Stimulated activated CD8-positive, alpha-beta memory T cell treated with anti-CD3 and anti-CD28 coated beads, Interleukin-4, amount 100 ng/mL, for 1 hour (primary cell): ENCODE measurements at places on chromosomes 7 and 10.

- DNase-seq: no peak
Observed at GRCh38 chr7:36165059-36165458, 12.0 kb downstream of the EEPD1 start.

DNA sequence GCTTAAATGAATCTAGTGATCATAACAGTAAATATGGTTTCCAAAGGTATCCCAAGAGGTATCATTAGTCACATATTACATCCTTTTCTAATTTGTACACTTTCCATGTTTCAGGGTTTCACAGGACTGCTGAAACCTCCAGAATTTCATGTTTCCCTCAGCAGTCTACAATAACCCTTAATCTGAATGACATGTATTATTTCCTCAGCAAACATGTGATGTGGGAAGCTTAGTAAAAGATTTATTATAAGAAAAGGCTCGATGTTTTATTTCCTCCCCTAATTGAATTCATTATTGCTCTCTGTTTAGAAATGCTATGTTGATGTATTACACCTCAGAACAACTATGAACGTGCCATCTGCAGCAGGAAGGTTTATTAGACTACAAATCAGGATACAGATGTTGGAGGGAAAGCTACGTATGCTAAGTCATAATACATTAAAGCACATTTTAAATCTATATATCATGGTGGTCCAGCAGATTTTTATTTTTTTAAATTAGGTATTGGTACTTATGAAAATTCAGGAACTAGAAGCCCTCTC lies 52.5 kb upstream of the SKAP2 start:
- no peak for DNase-seq

DNA sequence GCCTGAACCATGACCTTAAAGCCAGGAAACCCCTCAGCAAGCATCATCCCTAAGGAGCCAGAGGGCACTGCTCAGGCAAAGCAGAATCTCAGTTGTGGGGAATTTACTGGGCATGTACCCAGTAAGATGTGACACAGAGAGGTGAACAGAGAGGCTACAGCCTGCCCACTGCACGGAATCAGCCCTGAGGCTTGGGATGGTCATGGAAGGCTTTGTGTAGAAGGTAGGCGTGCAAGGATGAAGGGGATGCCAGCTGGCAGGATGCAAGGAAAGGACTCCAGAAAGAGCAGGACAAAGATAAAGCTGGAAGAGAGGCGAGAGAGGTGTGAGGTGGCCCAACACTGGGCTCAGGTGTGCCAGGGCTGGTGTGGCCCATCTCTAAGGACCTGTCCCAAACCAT lies 2.4 kb upstream of the AIFM2 start:
- DNase-seq: no peak

DNA sequence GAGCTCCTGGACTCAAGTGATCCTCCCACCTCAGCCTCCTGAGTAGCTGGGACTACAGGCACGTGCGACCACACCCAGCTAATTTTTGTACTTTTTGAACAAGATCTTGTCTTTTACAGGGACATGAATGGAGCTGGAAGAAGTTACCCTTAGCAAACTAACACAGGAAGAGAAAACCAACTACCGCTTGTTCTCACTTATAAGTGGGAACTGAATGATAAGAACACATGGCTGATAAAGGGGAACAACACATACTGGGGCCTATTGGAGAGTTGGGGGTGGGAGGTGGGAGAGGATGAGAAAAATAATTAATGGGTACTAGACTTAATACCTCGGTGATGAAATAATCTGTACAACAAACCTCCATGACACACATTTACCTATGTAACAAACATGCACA lies 70.9 kb upstream of the INHBA start:
- DNase-seq: no peak

GRCh38 chr10:7027913-7028808 lies 382.7 kb downstream of the SFMBT2 start:
- DNase-seq: no peak

DNA sequence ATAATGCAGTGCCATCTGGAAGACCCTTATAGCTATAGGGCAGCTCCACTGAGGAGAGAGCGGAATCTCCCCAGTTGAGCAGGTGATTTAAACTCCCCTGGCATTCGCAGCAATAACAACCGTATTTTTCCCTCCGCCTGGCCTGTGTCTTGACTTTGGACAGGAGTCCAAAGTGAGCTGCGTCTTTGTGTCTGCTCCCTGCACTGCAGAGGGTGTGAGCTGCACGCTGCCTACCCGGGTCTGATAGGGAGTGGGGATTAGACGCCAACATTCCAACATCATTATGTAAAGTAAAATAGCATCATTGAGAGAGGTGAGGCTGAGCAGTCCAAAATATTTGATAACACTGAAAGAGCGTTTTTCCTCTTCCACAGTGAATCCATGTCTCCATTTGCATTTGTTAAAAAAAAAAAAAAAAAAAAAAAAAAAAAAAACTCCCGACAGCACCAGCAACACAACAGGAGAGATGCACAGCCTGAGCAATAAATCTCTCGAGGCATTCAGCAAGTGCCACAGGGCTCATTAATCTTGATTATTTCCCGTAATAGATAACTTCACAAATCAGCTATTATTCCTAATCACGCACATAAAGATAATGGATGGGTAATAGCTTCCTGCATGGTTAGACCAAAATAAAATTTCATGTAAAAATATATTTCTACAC lies 68.6 kb downstream of the CELF2 start:
- no peak for DNase-seq

DNA sequence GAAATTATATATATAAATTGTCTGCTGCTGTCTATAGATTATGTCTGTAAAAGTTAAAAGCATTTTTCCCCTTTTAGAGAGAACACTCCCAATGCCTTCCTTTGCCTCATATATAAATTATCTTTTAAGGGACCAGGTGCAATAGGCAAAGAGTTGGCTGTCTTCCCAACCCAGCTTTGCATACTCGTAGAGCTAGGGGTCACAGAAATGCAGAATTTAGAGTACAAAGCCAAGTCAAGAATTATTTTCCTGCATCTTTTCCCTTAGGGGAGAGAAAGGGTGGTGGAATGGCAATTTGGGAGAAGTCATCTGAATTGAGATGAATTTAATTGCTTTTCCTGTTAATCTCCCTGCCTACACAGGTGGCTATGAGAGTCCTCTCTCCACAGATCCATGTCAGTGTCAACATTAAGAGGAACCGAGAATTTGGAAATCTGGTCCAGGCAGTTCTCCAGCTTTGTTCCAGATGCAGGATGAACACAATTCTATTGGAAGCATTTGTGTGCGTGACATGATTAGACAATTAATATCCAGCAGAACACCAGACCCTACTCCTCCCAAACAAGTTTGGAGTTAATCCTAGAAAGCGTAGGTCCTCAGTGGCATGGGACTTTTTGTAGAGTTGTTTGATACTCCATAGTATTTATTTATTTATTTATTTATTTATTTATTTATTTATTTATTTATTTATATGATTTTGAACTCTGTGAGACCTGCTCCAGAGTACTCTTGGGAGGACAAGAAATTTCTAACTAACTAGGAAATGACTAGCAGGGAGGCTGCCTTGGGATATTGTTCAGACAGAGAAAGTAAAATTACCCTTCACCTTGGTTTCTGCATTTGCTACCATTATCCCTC lies 80.3 kb upstream of the SKAP2 start:
- no peak for DNase-seq

DNA sequence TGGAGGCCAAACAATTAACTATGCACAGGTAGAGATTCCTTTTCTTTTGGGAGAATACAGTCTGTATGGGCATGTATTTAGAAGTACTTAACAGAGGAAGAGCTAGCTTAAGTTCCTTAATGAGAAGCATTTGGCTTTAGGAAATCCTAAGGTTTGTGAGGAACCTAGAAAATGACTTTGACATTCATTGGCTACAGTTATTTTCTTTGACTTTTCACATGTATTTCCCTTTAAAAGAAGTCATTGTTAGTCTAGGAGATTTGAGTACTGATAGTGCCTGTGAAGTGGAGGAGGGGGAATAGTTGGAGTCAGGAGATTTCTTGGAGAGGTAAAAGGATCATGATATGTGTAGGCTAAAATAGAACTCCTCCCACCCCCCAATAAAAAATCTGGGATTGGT lies 3.6 kb downstream of the HELLS start:
- DNase-seq: no peak

DNA sequence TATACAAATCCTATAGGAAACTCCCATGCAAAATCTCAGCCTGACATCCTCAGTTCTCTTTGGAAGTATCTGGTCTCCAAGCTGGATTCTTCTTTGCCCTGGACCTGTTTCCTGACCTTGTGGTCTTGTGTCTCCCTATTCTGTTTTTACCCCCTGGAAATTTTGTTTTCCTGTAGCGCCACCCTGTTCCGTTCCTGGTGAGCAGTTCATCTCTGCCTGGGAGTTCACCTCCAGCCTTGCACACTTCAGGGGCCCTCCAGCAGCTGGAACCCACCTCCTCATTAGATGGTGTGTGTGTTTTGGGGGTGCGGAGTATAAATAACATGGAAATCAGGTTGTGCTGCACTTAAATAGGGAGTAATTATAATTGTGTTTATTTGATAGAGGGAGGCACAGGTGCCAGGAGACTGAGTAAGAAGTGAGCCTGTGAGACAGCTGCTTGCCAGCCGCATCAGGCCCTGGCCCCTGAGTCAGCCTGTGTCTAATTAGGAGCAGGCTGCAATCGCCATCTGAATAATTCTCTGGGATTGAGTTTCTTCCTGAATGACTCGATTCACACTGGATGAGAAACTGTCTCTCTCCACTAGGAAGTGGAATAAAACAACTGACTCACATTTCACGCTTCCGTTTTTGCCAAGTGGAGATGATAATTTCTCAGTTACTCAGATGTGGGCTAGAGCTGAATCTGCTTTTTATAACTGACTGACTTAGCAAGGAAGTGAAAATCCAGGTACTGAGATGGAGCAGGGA lies 69.4 kb upstream of the HECTD2 start:
- no peak for DNase-seq

DNA sequence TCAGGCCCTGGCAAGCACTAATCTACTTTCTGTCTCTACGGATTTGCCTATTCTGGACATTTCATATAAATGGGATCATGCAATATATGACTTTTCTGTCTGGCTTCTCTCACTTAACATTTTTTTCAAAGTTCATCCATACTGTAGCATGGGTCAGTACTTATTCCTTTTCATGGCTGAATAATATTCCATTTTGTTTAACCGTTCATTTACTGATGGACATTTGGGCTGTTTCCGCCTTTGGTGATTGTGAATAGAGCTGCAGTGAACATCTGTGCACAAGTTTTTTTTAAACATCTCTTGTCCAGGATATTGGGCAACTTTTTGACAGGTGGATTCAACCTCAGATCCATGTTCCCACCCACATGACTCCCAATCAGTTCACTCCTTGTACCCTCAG lies 31.0 kb downstream of the AIFM2 start:
- no peak for DNase-seq

- DNase-seq: no peak
Observed at GRCh38 chr10:97999066-97999922, 31.1 kb downstream of the CRTAC1 start.

DNA sequence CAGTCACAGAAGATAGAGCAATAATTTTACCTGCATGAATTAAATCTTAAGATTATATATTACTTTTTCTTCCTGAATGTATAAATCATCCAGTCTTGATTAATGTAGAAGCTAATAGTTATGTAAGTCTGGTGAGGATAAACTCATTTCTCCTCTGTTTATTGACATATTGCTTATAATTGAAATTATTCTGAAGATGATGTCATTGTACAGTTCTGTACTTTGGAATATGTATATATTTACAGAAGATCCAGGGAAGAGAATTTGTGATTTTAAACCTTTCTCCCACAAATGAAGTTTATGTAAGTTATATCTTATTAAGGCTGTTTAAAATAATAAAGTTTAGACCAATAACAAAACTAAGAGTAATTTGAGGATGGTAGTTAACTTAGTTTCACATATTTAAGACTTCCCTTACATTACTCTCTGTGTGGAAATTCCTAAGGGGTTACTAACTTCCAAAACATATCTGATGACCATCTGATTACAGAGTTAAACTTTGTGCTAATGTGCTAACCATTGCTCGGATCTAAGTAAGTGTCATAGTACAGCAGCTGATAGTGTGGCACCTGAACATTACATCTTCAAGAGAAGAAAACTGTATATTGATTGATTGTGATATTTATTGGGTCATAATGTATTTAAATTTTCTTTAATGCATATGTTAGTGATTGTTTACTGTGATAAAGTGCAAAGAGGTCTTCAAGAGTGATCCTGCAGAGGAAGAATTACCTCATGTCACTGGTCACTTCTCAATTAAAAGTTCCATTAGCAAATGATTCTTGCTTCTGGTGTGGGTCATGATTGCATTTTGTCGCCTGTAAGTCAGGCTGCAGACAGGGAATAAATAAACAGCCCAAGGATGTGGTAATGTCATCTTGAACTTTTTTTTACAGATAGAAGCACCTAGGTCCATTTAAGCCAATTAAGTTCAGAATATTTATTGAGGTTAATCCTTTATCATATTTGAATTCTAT lies 96.9 kb downstream of the UBE3C start:
- DNase-seq: no peak

DNA sequence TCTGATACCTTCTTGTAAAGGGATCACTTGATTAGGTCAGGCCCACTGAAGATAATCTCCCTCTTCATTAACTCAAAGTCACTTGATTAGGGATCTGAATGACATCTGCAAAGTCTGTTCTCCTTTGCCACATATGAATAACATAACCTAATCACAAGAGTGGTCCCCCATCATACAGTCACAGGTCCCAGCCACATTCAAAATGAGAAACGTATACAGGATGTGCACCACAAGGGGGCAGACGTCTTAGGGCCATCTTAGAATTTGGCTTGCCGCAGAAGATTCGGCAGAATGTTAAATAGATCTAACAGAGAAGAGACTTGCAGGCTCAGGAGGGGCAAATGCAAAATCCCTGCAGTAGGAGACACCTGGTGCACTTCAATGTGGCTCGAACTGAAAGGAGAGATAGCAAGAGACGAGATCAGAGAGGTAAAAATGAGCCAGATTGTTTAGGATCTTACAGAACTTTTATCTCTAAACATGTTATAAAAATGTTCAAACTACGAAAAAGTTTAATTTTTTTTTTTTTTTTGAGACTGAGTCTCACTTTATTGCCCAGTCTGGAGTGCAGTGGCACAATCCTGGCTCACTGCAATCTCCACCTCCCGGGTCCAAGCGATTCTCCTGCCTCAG lies 10.4 kb upstream of the SMC3 start:
- DNase-seq: peak; percentile 49

GRCh38 chr10:119113751-119114732 lies 10.1 kb downstream of the DENND10 start:
- no peak for DNase-seq

DNA sequence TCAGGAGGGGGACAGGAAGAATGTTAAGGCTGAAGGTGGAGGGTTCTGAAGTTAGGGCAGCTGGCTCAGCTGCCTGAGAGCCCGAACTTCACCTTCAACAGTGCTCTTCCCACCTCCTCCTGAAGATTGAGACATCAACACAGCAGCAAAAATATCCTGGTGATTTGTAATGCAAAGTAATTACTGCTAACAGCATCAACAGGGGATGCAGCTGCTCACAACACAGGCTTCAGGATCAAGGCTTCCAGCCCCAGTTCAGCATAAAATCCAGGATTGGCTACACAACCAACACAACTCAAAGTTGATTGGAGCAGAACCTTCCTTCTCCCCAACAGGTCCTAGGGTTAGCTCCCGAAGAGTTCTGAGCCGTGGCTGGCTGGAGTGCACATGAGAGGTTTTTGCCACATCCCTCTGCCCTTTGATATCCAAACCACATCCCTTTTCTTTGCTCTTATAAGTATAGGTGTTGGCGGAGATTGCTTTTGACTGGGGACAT lies 242.4 kb downstream of the KIAA1217 start:
- no peak for DNase-seq

- no peak for DNase-seq
Observed at GRCh38 chr10:76303682-76304316, 872.4 kb downstream of the LRMDA start.
